NCI-H446 (cell line): ENCODE measurements at places on chromosomes 1 and 21.

GRCh38 chr1:72442262-72442661 lies 159.9 kb upstream of the NEGR1 start:
- DNase-seq, result no peak

DNA sequence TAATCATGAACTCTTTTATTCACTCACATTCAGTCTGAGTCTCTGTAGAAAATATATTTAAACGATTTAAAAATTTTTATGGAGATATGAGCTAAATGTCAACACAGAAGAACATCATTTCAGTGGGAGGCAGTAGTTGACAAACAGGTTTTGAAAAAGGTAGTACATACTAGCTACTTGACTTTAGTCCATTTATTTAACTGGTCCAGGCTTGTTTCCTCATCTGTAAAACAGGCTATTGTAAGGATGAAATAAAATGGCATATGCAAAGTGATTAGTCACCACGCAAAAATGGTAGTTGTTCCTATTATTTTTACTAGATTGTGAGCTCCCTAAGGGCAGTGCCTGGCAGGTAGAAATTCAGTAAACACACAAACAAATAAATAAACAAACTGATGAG lies 75.2 kb downstream of the NTPCR start:
- DNase-seq, result no peak

- no peak for DNase-seq
Measured at GRCh38 chr21:38544661-38545060, 46.4 kb upstream of the ERG start.

- DNase-seq, result no peak
Measured at GRCh38 chr1:175620376-175620775, 123.0 kb downstream of the TNR start.

- DNase-seq, result no peak
Measured at GRCh38 chr1:74222701-74223100, 12.5 kb upstream of the TNNI3K start.

- DNase-seq, result peak; percentile 28
Measured at GRCh38 chr1:23810818-23811540, 10.4 kb upstream of the GALE start.

DNA sequence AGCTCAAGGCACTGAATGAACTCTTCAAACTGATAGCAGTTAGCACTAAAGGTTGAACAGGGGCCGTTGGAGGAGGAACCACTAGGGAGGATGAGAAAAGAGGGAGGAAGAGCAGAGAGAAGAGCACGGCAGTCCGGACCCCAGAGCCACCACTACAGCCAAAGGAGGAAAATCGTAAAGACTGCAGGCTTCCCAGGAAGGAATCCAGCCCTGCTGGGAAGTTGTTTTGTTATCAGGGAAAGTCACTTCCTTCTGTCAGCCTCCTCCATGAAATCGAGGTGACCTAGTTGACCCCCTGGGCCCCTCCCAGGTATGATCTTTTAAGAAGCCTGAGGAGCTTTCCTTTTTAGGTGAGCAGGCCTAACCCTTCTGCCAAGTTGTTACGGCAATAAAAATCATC lies 88.2 kb downstream of the PBX1 start:
- DNase-seq, result no peak

GRCh38 chr1:48979940-48980339 lies 203.2 kb upstream of the BEND5 start:
- DNase-seq, result no peak

DNA sequence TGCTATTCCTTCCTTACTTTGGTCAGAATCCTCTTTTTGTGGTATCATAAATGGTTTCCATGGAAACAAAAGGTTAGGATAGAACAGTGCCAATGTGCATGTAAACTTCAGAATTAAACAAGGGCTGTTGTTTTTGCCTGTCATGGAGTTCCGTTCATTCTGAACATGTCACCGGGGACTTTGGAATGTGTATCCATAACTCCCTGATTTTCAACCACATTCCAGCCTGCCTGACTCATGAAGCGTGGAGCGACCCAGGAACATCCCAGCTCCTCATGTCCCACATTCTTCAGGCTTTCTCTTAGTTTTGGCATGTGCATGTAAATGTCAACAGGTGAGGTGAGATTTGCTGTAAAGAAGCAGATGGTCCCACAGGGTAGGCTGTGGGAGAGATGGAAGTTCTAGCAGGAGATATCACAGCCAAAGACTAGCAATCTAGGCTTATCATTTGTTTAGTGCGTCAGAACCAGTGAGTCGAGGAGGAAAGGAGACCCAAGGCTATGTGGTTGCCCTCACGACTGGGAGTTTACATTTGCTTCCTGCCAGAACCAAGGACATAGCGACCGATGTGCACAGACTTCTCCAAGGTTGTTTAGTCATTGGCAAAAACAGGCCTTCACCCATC lies 23.0 kb upstream of the DNAJC11 start:
- DNase-seq, result no peak

- peak; percentile 52 for DNase-seq
Measured at GRCh38 chr1:227729881-227730629, 5.0 kb downstream of the JMJD4 start.

DNA sequence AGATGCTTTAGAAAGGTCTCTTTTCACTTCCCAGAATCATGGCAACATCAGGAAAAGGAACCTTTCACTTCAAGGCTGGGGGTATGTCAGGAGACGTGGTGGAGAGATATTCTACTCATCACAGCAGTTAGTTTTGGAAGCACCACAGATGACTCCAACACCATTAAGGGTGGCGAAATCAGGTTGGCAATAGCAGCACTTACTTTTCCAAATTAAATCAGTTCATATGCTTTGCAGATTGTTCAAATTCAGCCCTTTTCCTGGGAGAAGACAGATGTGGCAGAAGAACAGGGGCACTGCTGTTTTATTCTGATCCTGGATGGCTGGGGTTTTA lies 79.0 kb downstream of the RUNX1 start:
- DNase-seq, result no peak

- no peak for DNase-seq
Measured at GRCh38 chr1:117198097-117198496, 12.6 kb downstream of the VTCN1 start.

DNA sequence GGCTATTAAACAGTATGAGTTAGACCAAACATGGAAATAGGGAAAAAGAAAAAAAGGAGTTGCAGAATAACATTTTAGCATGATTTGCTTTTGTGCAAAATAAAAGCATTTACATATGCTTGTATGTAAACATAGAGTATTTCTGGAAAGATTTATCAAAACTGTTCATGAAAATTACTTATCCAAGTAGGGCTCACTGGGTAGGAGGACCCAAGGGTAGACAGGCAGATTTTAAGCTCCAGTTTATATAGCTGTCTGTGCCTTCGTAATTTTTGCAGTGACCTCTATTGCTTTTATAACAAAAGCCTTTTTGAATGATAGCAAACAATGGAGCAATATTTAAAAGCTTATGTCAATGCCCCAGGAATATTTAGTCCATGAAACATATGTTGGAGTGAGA lies 228.8 kb upstream of the IRF2BP2 start:
- no peak for DNase-seq

DNA sequence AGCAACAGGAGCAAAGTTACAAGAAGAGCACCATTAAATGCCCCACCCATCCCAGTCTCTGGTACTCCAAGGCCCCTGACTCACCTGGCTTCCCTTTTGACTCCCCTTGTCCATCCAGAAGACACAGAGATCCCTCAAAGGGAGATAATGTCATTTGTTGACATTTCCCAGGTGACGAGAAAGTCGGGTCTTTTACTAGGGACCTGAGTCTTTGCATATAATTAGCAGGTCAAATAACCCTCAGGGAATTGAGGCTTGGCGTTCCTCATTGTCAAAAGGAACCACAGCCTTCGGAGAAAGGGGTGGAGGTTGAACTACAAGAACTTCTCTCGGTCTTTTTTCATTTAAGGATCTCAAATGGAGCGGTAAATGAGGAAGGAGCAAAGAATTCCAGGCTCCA lies 133.2 kb downstream of the PROX1 start:
- no peak for DNase-seq

- DNase-seq, result peak; percentile 95
Measured at GRCh38 chr1:153880962-153881361, 41.8 kb downstream of the GATAD2B start.

- DNase-seq, result no peak
Measured at GRCh38 chr1:118934706-118935105, 53.4 kb downstream of the TBX15 start.
